ENCODE measurements at places on chromosomes 7 and 10.
A peak's percentile ranks its signal among the peaks of the same experiment; 100 is the strongest.

DNA sequence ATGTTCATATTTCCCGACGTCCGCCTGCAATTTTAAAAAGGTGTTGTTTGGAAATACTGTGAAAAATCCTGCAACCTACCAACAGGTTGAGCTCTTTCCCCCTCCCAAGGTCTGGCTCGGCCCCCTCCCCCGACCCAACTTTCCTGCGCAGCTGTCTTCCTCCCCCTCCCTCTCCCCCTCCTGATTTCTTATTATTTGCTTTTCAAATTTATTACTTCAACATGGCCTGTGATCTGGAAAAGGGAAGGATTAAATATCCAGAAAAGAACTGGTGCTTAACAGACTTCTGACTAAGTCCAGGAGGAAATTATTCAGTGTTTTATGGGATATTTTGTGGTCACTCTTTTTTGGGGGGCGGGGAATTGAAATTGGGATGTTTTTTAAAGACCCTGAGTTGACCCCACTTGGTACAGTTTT, 2.4 kb downstream of the ARID5B start:
- DNase-seq: peak; percentile 47

DNA sequence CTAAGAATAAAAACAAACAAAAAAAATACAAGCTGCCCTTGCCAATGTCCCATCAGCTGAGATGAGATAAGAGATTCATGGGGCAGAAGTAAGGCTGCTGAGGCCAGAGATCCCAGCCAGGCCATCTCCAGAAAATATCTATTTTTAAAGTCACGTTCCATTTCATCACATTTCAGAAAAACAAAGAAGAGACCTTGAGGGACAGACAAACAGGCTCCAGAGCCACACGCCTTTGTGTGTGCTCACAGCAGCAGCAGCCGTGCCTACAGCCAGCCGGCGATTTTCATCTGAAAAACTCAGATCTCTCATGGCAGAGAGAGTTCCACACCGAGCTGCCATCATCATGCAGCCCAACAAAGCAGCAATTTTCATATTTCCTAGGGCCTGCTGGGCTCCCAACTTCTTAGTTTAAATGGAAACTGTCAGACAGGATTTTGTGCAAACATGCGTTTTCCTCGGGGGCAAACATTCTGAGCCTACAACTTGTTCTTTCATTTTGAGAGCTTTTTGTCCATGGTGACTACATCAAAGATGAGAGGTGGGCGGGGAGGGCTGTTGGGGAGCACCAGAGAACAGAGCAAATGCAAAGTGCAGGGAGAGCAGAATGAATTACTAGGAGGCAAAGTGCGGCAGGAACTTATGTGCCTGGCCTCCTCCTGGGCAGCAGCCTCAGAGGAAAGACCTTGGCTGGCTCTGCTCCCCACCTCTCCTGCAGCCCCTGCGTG, 38.8 kb downstream of the DLG5 start:
- DNase-seq: no peak

DNA sequence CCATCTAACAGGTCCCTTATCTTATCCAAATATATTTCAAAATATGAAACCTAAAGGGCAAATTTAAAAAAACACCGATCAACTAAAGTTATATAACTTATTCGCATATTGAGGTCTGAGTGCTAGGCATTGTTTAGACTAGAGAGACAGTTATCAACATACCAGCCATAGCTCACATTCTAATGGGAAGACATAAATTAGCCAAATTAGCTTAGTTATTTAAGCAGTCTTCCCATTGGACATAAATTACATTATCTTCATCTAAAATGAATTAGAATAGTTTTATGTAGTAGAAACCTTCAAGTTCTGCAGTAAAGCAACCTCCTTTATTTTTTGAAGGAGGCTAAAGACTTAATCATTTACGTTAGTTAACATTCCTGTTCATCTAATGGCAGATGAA, 17.4 kb downstream of the KIF5B start:
- DNase-seq: no peak

- DNase-seq: no peak
These were observed 69.4 kb downstream of the CARD11 start for GRCh38 chr7:2974093-2974819.

Measured in NCI-H1048 (cell line).